Dermis blood vessel endothelial cell (primary cell): ENCODE measurements at places on chromosomes 12 and 14. TPM values are rescaled to one million over a fixed set of nuclear protein-coding genes. Genes with fewer than 3 reads are reported as not detected.

DNA sequence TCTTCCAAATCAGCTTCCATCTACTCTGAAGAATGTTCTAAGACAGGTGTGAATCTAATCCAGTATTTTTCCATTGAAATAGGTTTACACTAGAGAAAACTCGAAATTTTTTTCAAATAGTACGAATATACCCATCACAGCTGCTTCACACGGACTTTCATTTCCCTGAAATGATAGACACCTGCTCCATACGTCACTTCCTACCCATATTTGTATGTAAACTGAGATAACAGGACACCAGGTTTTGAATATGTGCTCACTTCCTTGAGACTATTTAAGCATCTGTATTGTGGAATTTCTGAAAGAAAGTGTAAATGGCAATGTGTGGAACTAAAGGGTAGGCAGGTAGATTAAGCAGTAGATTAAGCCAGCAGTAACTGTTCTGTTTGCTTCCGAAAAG is 13.4 kb upstream of the ITPR2 start:
- no peak for DNase-seq

DNA sequence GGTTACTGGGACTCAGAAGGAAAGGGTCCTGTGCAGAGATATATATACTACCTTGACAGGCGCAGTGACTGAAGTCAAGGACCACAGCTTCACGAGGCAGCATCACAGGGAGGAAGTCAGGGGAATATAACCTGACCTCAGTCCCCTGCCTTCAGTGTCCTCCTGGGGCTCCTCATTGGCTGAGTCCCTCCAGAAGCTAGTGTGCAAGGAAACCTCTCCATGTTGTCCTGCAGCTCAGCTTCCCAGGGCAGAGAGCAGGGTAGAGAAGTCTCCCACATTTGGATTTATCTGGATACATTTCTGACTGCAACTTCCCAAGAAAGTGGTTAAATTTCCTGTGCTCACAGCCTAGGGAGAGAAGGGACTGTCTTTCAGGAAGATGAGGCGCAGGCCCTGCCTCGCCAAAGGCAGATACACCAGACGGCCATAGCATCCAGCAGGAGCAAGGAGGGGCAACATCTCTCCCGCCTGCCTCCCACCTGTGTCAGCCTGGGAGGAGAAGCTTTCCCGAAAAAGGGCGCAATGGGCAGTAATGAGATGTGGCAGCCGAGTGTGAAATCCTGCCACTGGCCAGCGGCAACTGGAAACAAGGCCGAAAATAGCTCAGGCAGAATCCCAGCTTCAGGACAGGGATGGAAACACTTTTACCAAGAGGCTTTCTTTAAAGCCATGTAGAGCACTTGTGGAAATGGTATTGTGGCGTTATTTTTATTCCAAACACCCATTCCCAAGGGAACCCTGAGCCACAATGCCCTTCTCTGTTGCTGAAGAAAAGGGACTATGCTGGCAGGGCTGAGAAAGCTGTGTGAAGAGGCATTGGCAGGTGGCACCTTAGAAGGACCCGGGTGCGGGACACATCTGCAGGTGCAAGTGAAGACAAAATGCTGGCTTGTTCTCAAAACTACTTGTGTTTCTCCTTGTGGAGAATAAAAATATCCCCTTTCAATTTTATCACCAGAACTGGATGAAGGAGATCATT is 54.9 kb upstream of the HIF1A start:
- DNase-seq = no peak

The ETFBKMT gene
- total RNA-seq = 3.2 and 3.6 TPM in 2 replicates

DNA sequence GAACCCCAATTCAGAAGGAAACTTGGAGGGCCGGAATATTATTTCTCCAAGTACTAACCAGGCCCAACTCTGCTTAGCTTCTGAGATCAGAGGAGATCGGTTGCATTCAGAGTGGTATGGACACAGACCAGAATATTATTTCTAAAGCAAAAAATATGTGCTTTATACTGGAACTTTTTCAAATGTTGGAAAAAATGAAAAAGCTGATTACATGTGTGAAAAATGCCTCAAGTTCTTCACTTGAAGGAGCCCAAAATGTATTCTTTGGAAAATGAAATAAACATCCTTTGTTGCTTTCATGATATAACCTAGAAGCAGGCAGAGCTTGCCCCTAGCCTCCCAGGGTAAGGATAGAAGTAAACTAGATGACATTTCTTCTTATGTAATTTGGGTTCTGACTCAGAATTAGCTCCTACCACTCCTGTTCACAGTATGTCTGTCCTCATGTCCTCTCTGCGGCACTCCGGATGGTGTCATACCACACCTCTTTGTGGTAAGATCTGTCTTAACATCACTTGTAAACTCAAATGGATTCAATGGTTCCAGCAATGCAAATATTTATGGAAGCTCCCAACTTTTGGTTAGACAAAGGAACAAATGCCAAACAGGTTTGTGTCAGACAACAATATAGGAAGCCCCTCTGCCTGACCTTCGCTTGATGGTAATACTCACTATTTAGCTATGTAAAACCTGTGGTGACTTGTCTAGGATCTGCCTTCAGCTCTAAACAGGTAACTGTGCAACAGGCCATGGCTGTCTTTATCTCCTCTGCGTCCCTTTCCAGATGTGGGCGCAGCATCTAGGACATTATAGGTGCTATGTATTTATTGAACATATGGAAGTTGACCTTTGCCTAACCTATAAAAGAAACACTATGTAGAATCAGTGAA is 178.5 kb downstream of the SSPN start:
- DNase-seq = no peak

DNA sequence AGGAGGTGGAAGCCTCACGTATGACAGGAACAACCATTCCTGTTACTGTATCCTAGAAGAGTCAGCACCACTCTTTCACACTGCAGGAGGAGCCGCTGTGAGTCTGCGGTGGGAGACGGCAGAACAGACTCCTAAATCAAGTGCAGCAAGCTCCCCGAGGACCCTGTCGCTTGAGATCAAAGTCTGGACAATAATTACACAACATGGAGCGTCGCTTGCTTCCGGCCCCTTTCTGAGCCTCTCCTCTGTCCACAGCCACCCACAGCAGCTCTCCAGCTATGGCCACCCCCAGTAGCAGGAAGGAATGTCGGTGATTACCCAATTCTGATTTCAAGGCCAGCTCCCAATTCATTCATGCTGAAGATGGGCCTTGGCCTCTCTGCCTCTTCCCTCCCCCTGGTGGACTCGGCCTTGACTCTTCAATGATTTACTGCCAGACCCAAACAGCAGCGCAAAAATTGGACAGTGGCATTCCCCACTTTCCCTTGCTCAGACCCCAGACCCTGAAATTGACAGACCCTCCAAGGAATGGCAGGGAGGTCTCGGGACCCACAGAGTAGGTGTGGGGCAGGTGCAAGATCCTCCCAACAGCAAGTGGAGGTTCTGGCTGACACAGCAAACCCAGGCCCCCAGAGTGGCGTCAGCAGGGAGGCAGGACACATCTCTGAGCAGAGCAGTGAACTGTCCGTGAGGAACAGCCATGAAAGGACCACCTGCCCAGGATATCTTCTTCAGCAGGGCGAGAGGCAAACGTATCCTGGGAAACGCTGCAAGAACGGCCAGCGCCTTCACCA is 272.7 kb upstream of the DIO3 start:
- DNase-seq = no peak

GRCh38 chr12:47602949-47603558 is 102.8 kb downstream of the RPAP3 start:
- no peak for DNase-seq

The FGF6 gene
- total RNA-seq = not detected in 2 replicates

DNA sequence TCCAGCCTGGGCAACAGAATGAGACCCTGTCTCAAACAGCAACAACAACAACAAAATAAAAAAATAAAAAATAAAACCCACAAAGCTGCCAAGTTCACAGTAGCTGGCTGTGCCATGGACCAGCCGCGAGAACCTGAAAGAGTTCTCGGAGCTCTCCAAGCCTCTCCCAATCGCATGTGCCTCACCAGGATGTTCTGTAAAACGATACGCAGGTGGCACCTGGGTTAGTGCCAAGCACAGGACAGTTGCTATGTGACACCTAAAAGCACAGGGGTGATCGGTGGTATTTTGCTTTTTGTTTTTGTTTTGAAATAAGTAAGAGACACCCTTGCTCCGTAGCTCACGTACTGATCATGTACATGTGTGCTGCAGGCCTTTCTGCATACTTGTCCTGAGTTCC is 52.4 kb downstream of the RFLNA start:
- DNase-seq = no peak

DNA sequence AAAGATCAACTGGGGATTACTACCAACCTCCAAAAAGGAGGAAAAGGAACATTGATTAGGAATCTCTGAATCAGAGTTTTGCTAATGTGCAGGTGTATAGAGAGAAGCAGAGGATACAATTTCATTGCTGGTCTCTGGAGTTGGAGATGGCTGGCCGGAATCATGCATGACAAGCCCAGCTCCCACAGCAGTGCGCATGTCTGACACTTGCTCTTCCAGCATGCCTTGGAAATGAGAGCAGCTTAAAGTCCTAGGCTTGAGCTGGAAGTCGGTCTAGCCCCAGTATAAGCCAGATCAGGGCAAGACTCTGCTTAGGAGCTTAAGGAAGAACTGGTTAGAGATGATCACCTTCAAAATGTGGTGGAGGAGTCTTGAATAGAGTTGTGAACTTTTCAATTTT is 742.8 kb downstream of the DIO2 start:
- DNase-seq = no peak

DNA sequence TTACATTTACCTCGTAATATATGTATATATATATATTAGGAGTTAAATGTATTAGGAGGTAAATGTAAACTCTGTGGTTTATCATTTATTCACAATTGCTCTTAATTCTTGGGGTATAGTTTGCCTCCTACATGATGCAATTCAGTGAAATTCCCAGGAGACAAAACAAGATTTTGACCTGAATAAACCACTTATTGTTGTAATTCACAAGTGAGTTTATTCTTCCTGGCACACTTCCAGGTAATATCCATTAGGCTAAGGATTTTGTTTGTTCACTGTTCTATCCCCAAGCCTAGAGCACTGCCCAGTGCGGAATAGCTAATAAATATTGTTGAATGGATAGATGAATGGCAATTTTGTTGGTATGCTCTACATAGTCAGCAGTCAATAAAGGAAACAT is 3.0 kb downstream of the SMIM10L1 start:
- DNase-seq = peak; percentile 17

The CPSF2 gene
- 47.8 and 93.6 TPM in 2 replicates for total RNA-seq

- peak; percentile 78 for DNase-seq
These were observed 57.5 kb downstream of the PLEKHA5 start for GRCh38 chr12:19186722-19187661.

- DNase-seq = no peak
These were observed 79.1 kb upstream of the EGLN3 start for GRCh38 chr14:34029921-34030334.

DNA sequence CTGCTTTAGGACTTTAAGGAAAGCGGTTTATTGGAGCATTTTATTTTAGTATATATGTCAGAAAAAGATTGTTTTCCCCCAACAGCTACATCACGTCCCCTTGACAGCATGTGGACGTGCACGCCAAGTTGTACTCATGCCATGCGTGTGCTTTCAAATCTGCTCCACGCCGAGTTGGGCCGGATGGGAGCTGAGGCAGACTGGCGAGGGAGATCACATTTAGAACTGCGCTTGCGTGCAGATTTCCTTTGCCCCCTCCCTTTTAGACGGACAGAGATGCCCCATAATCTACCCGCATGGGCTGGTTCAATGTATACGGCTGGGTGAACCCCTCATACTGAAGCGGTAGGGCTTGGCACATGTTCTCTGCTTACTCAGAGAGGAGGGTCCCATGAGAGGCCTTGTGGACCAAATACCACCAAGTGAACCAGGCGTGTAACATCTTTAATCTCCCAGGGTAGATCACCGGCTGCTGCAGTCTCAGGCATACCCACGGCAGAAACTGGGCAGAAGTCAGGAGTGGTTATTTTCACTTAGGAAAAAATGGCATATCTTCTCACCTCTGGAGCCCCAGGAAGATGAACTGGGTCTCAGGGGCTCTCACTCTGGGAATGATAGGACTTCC is 92.1 kb downstream of the ESR2 start:
- no peak for DNase-seq

DNA sequence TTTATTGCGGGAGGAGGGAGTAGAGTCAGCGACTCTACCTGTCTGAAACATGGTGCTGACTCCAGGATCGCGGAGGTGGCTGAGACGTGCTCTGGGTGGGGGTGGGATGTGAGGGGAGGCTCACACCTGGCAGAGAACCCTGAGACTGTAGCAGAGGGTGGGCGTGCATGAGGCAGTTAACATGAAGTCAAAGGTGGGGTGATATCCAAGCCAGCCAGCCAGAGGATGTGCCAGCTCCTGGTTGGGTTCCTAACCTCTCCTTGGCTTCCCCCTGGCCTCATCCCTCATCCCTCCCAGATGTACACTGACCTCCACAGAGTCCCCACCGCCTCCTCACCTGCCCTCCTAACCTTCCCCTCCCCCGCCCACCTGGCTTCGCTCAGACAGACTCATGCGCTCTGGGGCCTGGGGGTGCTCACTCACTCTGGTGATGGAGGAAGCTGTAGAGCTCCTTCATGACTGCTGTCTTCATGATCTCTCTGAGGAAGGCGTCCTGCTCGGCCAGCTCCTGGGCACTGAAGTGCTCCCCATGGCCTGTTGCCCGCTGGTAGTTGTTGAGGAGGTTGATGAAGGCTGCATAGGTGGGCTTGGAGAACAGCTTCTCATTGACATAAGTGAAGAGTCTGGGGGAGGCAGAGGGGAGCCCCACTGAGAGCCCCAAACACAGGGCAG is 9.3 kb downstream of the ENDOU start:
- DNase-seq = no peak

DNA sequence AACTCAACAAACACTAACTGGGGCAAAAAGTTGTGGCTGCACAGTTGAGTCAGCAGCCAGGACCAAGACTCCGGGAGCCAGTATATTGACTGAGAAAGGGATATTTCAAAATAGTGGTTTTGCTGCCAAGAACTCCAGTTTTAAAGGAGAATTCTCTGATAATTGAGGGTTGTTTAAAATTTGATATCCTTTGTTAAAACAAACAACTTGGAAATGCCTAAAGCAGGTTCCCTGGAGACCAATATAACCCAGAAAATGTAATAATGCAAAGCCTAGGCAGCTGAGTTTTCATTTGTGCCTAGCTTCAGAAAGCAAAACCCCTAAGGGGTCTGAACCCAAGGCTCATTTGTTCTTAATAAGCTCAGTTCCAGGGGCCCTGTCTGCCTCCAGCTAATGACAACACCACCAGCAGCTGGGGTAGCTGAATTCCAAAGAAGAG is 311.7 kb upstream of the CCDC196 start:
- no peak for DNase-seq

GRCh38 chr12:64810831-64811230 is 13.6 kb upstream of the TBC1D30 start:
- DNase-seq = no peak

- peak; percentile 3 for DNase-seq
These were observed 13.2 kb downstream of the PLBD1 start for GRCh38 chr12:14554281-14555007.

The KRT6B gene
- total RNA-seq = 0.05 and 0.34 TPM in 2 replicates

The INHBC gene
- not detected in 2 replicates for total RNA-seq

The NID2 gene
- 19.6 and 39.2 TPM in 2 replicates for total RNA-seq
